ENCODE measurements at places on chromosomes 7 and 10.

DNA sequence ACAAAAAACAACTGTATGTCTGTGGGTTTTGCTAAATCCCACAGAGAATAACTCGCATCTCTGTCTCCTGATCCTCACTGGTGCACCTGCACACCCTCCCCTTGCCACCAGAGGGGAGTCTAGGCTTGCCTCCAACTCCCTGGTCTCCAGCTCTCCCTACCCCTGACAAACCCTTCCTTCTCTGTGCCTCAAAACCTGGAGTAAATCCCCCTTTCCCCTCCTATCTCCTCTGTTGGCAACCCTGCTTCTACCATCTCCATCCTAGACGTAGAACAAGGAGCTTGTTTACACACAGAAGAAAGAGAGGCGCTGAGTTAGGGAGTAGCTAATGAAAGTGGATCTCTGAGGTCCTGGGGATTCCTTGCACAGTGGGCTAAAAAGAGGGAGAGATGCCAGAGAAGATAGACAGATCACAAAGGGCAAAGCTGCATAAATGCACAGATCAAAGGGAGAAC lies 6.0 kb downstream of the MBLAC1 start:
- DNase-seq = peak; percentile 53

DNA sequence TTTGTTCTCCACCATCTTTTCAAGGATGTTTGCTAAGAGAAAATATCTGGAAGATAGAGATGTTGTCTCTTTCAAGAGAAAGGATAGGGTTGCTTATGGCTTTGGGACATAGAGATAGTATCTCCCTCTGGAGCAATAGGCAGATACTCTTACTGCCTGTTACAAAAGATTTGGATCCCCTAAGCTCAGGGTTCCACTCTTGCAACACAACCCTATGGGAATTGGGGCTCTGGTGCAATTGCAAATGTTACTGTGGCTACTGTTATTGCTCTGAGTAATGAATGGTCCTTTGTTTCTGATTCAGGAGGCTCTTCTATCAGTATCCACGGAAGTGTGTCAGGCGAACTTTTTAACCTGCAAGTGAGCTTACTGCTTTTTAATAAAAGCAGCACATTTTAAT lies 88.8 kb downstream of the GPR85 start:
- DNase-seq = no peak

GRCh38 chr10:61076572-61077114 lies 132.7 kb upstream of the RHOBTB1 start:
- DNase-seq = no peak

DNA sequence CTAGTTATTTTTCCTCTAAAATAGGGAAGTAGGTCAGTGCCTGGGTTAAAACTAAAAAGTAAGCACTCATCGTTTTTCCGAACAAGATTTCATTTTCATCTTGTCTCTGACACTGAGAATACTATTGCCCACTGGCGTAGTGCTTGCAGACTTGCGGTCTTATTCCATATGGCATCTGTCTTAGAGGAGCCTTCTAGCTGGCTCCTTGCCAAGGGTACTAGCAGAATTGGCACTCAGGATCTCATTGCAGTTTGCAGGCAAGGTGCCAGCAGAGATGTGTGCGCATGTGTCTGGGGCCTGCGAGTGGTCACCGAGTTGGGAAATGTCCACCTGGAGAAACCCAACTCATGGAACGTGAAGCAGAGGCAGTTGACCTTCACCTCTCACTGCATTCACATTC lies 143.4 kb downstream of the CELF2 start:
- DNase-seq = no peak

DNA sequence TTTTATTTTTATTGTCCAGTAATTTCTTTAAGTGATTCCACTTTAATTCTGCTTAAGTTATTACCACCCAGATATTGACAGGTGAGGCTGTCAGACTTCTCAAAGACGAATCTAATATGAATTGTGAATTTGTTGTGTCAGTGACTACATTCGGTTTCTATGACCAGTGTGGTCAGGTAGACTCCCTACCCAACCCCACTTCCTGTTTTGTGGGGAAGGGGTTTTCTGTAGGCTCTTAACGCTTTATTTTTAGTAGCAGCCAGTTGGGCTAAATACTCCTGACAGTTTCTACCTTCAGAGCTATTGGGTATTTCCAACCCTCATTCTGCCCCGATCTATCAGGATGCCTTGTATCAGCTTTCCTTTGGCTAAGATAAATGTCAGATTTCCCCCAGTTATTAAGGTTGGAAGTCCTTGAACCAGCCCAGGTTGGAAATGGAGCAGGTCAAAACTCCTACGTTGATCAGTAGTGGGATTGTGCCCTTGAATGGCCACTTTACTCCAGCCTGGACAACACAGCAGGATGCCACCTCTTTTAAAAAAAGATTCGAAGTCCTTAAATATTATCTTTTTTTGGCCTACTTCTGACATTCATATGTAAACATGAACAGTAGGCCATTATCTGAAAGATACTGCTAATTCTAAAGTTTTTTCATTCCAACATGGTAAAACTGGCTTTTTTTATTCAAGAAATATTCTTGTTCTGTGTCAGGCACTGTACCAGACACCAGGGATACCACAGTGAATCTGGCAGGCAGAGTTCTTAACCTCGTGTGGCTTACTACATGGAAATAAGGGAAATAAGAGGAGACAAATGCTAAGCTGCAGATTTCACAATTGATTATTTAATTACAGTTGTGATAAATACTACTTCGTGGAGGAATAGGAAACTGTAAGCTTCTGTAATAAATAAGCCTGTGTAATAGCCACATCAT lies 133.3 kb upstream of the SAMD8 start:
- no peak for DNase-seq

- DNase-seq = no peak
Measured at GRCh38 chr7:155454183-155455112, 3.5 kb upstream of the EN2 start.

DNA sequence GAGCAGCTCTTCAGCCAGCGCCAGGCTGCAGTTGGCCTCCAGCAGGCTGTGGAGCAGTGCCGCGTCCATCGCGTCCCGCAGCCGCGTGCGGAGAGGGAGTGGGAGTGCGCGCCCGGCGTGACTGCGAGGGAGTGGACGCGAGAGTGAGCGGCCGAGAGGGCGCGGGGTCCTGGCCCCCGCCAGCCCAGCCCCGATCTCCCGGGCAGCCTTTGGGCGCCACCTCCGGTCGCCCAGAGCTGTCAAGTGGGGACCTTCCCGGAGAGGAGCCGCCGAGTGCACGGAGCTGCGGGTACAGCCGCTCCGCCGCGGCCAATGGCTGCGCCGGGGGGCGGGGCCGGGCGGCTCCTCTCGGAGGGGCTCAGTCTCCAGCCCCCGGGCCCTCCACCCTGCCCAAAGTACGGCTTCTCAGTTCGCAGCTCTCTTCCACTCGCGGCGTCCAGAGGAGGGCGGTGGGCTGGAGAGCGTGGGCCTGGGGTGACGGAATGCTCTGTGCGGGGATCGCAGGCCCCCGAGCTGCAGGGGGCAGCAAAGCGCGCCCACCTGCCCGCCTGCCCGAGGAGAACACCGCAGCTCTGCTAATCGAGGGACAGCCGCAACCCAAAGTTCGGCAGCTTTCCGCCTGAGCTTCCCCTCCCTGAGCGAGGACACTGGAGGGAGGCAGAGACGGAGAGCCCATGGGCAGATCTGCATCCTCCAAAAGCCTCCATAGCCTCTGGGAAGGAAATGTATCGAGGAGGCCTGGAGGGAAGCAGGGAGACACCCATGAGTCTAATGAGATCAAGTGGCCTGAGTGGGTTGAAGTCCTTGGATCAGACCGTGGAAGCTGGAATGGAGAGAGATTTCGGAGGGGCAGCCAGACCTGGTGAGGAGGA lies at the start of gene CRHR2:
TSS of gene CRHR2 (minus strand) at position 245 of the 872 bp plus-strand sequence. CDS start at position 69, 176 bp downstream.
- DNase-seq = no peak

DNA sequence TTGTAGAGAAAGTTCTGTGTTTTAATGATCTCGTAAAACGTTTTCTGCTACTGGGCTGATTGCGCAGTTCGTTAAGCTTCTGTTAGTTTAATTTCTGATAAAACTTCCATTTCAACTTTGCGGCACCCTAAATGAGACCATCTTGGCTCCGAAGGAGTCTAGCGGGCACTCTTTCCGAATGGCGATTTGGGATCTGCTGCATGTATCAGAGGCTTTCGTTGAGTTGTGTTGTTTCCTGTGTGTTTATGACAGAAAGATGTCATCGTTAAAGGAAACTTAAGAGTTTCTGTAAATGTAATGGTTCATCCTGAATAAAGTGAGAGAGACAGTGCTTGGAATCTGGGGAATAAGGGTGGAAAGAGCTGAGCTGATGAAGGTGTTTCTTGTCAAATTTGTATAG lies 174.7 kb downstream of the TCF7L2 start:
- no peak for DNase-seq

GRCh38 chr7:50584386-50584785 lies 19.2 kb upstream of the DDC start:
- no peak for DNase-seq

GRCh38 chr7:113338071-113338696 lies 219.8 kb upstream of the SMIM30 start:
- no peak for DNase-seq

DNA sequence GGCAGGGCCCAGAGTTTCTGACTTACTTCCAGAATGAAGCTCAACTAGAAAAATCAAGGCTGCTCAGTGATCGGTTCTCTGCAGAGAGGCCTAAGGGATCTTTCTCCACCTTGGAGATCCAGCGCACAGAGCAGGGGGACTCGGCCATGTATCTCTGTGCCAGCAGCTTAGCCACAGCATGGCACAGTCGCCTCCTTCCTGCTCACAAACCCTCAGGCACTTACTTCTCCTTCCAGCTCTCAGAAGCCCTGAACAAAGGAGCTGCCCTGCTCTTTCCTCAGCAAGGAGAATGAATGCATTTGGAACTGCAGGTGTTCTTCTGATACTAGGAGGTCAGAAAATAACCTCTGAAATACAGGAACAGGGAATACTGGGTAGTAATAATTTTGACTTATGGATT lies 219.7 kb upstream of the PRSS1 start:
- no peak for DNase-seq

DNA sequence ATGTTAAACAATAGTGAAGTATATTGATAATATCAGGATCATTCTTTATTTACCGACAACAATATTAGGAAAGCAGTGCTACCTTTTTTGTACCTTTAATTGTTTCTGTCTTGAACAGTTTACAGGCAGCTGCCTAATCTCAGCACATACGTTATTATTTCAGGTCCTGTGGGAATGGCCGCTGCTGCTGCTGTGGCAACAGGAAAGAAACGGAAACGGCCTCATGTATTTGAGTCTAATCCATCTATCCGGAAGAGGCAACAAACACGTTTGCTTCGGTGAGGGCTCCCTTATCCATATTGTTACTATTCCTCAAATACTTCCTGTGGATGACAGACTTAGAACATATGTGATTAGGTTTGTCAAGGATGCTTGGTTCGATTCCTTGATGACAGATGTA lies 59.7 kb downstream of the NRF1 start:
- DNase-seq = no peak

DNA sequence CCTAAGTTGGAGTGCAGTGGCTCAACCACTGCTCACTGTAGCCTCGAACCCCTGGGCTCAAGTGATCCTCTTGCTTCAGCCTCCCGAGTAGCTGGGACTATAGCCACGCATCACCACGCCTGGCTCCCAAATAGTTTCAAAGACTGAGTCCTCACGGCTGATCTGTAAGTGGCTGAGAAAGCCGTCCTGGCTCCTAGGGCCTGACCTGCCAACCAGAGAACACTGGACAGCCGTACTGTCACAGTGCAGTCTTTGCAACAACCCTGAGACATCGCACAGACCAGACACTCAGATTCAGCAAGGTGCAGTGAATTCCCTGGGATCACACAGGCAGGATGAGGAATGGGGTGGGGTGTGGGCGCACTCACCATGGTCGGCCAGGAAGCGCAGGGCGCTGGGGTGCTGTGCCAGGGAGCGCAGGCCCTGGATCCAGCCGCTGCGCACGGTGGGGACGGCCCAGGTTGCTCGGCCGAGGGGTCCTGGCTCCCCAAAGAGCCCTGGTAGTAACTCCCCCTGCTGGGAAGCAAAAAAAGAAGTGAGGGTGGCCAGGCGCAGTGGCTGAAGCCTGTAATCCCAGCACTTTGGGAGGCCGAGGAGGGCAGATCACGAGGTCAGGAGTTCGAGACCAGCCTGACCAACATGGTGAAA lies 10.7 kb downstream of the BRAT1 start:
- no peak for DNase-seq

DNA sequence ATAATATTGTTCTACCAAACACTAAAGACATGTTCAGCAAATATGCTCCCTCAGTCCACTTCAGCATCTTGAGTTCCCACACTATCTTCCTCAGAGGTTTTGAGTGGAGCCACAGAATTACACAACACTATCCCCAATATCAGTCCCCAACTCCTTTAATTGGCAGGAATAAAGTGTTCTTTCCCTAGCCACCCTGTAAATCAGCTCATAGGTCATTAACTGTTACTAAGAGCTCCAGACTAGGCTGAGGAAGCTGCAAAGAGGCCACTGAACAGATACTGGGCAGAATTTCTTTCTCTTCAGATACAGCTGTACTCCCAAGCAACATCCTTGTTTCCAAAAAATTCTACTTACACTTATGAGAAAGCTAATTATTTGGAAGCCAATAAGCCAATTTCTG lies 11.6 kb upstream of the KAT6B start:
- DNase-seq = no peak

- no peak for DNase-seq
Measured at GRCh38 chr7:19519443-19520021, 189.3 kb downstream of the POLR1F start.

DNA sequence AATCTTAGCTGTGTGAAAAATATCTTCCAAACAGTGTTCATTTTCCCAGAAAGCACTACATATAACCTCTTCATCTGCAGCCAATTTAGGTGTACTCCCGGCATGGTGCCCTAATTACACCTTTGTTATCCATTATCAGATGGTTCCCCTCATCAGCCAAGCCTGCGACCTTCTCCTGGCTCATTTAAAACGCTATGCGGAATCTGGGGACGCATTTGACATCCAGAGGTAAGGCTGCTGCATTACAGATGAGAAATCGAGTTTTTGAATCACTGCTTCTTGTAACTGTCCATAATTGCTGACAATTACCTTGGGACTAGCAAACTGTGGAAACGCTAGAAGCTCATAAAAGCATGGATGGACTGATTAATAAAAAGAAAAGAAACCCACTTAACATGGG lies 109.5 kb downstream of the PARP12 start:
- no peak for DNase-seq

GRCh38 chr10:3127921-3128320 lies 44.7 kb downstream of the PITRM1 start:
- DNase-seq = no peak

DNA sequence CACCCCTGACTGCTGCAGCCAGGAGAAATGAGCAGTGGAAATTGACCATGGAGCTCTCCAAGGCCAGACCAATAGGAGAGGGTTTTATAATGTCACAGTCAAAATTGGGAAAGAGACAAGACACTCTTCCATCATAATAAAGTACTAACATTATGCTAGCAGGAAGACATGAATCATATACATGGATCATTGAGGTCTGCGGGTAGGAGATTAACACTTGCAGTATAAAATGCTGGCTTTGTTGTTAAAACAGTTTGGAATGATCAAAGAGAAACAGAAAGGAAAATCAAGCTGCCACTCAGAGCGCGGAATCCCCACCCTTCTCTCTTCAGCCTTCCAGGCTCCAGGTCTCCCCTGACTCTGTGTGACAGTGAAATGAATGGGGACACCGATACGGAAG lies 53.4 kb upstream of the CALN1 start:
- DNase-seq = no peak
